ENCODE measurements at places on chromosomes 16 and 17. TPM values are rescaled to one million over a fixed set of nuclear protein-coding genes. Genes with fewer than 3 reads are reported as not detected.

DNA sequence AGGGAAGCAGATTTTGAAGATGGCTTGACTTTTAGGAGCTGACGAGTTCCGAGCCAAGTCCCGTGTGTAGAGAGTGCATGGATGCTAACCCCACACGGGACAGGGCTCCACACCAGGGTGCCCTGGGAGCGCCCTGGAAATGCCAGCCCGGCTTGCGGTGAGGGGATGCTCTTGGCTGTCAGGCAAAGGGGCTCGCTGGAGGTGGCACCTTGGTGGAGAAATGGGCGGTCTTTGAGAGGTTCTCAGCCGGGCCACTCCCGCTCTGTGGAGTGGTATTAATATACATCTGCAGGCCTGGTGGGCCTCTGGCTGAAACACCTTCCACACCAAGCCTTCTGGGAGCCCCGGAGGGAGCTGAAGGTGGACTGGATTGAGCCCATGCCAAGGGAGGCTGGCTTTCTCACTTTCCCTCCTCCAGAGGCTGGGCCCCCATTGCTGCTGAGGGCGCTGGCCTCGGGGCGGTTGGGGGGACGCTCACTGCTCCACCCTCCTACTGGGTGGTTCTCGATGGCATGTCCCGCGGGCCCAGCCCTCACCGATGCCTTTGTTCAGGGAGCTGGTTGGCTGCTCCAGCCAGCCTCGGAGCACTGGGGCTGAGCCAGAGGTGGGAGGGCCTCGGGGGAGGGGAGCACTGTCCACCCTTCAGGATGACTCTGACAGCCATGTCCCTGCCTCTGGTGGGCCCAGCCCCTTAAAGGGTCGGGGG, 210.3 kb downstream of the NTN1 start:
- no peak for DNase-seq

Gene CTRB1
- not detected for total RNA-seq

Gene ENPP7
- not detected for total RNA-seq

DNA sequence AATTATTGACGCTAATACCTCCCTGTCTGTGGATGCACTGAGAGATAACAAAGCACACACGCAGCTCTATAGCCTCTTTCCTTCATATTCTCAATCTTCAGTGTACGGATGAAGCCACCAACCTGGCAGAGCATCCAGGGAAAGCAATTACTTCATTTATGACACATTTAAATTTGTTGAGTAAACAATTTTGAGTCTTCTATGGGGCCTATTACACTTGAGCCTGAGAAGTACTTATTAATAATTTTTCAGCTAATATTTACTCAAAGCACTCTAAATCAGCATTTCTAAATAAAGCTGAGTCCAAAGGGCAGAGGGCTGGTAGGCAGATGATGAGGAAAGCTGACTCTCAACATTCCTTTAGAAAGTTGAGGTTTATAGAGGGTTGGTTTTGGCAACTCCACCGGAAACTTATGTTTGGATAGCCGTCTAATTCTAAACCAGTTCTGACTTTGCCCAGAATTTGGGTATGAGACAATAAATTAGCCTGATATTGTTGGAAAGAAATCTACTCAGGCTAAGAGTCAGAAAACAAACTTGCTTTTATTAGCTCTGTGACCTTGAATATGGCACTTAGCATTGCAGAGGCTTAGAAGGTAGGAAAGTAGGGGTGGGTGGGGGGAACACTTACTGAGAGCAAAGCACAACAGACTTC, 643.5 kb downstream of the CDH11 start:
- DNase-seq: peak; percentile 41

Gene NPIPA7
- total RNA-seq: 7.0 TPM

GRCh38 chr17:49757151-49757777, 6.7 kb downstream of the FAM117A start:
- no peak for DNase-seq

DNA sequence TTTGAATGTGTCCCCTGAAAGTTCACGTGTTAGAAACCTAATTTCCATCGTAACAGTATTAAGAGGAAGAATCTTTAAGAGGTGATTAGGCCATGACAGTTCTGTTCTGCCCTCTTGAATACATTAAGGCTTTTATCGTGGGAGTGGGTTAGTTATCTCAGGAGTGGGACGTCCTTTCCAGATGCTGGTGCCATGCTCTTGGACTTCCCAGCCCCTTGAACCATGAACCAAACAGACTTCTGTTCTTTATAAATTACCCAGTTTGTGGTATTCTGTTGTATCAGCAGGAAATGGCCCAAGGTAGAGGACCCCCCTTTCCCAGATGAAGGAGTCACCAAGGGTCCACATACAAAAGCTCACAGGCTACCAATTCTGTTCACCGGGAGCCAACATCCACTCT, 10.1 kb downstream of the GTF3C1 start:
- no peak for DNase-seq

DNA sequence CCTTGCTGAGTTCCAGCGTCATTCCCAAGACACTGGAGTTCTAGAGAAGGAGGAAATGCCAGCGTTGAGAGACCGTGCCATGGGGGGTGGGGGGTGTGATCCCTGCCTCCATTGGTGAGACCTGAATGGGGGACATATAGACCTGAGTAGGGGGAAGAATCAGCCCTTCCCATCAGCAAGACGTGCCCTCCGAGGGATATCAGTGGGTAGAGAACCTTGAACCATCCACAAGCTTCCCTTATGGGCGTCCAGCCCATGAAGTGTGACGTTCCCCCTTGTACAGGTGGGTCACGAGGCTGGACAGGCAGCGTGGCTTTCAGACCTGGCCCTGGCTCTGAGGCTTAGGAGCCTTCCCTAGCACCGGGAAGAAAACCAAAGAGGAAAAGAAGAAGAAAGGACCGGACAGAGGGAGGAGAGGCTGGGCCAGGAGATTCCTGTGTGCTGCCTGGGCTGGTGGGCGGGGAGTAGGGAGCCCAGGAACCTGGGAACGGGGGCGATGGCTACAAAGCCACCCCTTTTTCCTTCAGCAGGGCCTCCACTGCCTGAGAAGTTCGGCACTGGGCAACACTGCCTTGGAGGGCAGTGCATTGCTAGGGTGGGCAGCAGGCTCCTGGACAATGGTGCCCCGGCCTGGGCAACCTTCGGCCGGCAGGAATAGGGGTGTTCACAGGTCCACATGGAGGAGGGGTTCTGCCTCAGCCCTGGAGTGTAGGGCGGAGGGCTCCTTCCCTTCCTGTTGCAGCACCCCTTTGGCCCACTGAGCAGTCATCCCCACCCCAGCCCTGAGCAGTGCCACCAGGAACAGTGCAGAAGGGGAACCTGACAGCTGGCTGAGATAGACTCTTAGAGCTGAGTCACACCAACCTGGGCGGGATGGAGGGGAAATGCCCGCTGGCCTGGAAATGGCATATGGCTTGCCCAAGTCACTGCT, 7.2 kb downstream of the RAB11FIP4 start:
- DNase-seq: no peak

DNA sequence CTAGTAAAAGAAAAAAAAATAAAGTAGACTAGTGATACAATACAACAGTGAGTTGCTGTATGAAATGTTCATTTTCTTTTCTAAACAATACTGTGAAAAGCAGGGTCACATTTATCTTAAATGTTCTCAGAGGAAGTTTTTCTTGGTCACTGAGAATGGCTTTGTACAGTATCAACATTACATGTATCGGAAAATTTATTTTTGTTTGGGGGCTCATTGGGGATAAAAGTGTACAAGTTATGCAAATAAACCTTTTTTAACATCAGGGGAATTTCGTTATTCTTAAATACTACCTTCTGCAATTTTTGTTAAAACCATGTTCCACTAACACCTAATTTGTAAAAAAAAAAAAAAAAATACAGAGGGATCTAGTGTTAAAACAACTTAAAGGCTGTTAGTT, 8.7 kb upstream of the ZNF594 start:
- no peak for DNase-seq

- DNase-seq: peak; percentile 49
Measured at GRCh38 chr16:50213939-50214519, 52.3 kb upstream of the ADCY7 start.

GRCh38 chr17:7221278-7222092, 1.7 kb downstream of the ACADVL start:
- no peak for DNase-seq

Gene ALOX12
- total RNA-seq: not detected

DNA sequence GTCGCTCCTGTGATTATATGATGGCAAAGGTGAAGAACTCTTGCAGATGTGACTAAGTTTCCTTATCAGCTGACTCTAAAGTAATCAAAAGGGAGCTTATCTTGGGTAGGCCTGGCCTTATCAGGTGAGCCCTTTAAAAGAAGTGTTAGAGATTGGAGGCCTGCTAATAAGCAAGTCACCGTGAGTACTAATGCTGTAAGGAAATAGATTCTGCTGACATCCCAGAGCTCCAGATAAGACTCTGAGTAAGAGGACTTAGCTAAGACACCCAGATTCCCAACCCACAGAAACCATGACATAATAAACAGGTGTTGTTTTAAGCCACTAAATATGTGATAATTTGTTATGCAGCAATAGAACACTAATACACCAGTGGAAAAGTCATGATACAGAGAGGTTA, 99.9 kb upstream of the FAM20A start:
- DNase-seq: no peak

- DNase-seq: no peak
Measured at GRCh38 chr17:77521076-77521475, 380.3 kb downstream of the SEC14L1 start.

Gene BAIAP3
- 10.3 TPM for total RNA-seq

- DNase-seq: no peak
Measured at GRCh38 chr17:73226556-73227172, 33.8 kb downstream of the COG1 start.

Gene CXCL16
- total RNA-seq: 5.1 TPM

DNA sequence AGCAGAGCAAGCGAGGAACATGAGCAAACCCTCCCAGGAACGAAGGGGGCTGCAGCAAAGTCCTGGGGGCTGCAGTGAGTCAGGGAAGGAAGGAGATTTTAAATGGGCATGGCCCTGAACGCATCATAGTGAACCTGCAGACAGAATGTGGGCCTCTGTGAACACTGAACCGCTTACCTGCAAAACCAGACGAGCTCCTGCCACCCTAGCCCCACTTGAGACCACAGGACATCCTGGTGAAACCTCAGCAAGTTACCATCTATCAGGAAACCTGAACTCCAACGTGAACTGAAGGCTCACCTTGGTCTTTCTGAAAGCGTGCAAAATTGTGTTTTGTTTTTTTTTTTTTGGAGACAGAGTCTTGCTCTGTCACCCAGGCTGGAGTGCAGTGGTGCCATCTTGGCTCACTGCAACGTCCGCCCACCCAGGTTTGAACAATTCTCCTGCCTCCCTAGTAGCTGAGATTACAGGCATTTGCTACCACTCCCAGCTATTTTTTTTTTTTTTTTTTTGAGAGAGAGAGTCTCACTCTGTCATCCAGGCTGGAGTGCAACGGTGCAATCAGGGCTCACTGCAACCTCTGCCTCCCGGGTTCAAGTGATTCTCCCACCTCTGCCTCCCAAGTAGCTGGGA, 30.8 kb downstream of the FANCA start:
- DNase-seq: no peak

DNA sequence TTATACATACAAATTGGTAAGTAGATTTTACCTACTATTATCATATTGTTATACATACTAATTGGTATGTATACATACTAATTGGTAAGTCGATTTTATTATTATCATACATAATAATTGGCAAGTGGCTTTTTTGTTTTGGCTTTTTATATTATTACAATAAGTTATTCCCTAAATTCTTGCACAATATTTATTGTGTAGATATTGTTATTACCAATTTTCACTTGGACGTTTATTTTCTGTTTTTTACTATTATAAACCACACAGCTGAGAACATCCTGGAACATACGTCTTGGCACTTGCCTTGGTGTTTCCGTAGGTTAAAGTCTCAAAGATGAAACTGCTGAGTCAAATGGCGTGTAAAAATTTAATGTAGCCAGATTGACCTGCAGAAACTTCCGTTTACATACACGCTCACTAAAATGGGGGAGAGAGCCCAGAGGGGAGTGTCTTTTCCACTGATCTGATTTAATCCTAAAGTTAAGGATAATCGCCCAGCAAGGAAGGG, 18.9 kb downstream of the GNGT2 start:
- no peak for DNase-seq

GRCh38 chr17:51951741-51952140, 206.8 kb downstream of the CA10 start:
- no peak for DNase-seq

- DNase-seq: peak; percentile 38
Measured at GRCh38 chr17:35238821-35239220, 4.1 kb upstream of the SLFN5 start.

GRCh38 chr17:82435601-82436583, 14.7 kb downstream of the CYBC1 start:
- no peak for DNase-seq

DNA sequence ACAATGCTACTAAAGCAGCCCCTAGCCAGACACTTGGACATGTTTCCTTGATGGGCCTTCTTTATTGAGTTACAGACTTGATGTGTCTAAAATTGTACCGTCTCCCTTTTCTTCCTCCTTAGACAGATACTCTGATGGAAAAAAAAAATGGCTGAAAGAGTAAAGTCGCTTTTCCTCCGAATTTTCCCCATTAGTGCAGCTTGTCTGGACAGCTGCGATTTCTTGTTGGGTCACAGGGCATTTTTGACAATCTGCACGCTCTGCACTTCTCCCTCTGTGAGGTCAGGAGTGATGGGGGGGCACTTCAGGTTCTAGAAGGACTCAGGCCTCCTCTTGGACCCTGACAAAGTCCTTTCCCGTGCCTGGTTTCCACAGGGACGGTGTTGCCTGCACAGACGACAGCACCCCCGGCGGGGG, 968 bp upstream of the PRKAR1A start:
- DNase-seq: no peak

GRCh38 chr17:52138350-52138749, 20.2 kb downstream of the CA10 start:
- DNase-seq: no peak

DNA sequence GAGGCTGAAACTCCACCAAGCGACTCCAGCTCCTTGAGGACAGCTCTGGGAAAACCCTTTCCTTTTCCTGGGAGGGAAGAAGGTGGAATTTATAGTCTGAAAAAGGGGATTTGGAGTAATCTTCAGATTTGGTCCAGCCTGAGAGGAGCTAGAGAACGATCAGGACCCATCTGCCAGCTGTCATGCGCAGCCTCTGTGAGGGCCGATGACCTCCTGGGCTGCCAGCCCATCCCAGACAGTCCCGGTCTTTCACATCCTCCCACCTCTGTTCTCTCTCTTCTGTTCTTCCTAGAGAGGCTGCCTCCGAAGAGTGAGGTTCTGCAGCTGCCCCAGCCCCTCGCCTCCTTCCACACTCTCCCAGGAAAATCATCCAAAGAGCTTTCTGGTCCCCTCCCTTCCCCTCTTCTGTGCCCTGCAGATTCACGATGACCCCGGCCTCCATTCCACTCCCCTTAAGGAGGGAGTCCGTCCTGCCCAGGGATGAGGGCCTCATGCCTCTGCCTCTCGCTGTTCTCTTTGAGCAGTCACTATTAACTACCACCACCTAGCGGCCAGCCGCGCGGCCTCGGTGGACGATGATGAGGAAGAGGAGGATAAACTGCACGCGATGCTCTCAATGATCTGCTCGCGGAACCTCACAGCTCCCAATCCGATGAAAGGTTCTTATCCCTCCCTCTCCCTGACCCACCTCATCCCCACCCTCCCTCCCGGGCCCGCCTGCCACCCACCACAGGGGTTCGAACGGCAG, 29.6 kb downstream of the SGSM2 start:
- no peak for DNase-seq

All from A172 (cell line).